ENCODE measurements at places on chromosomes 11 and 22. TPM values are rescaled to one million over a fixed set of nuclear protein-coding genes. Genes with fewer than 3 reads are reported as not detected.

Gene HEPN1
- not detected for total RNA-seq

Gene METTL15
- total RNA-seq = 16.3 TPM

Gene MS4A18
- not detected for total RNA-seq

Gene NCAPH2
- 47.0 TPM for total RNA-seq

Gene CECR2
- 0.63 TPM for total RNA-seq

DNA sequence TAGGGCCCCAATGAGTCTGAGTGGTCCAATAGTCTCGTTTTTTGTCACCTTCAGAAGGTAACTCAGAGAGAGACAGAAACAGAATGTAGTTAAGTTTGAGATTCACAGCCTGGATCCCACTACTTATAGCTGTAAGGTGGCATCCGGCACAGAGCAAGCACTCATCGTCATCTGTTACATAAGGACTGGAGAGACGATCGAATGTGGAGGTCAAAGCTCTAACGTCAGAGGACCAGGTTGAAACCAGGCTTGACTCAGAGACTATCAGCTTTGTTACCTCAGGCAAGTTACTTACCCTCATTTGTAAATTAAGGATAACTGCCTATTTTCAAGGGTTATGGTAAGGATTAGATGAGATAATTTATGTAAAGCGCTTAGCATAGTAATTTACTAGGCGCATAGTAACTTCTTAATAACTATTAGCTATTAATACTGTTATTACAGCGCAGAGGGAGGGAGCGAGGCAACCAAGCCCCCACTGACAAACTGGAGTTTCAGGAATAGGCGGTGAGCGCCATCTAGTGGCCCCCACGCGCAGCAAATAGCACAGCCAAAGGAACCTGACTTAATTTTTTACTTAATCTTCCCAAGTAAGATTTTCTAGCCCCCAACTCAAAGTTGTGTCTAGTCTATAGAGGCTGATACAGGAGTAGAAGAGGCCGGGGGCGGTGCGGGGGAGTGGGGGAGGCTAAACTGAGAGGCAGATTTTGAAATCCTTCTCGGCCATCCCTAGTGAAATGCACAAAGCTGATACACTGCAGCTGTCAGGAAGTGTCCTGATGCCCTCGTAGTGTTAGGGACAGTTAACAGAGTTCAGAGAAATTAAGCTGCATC is 29.0 kb upstream of the API5 start:
- no peak overlapping the region for H3K27ac ChIP-seq
- H3K4me1 ChIP-seq = no peaks in the 10 kb centered on the region
- no peak overlapping the region for H3K4me3 ChIP-seq
- H3K36me3 ChIP-seq = no peaks in the 10 kb centered on the region

DNA sequence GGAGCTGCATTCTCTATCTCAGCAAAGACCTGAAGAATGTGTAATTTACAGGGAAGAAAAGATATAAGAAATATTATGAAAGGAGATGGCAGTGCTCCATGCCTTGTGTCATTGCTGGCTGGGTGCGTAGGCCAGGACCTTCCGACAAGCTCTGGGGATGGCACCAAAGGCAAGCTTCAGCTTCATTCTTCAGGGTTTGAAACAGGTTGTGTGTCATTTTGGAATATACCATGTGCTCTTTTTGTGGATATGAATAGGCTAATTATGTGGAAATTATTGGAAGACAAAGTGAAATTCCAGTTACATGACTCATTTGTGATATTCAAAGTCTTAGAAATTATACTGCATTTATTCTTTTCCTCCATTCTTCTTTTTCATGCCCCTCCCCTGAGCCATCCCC is 5.7 kb upstream of the KIRREL3 start:
- H3K4me1 ChIP-seq = peaks cover 5% of the 10 kb centered on the region
- no peak for DNase-seq
- no peak overlapping the region for H3K27ac ChIP-seq
- no peaks in the 10 kb centered on the region for H3K36me3 ChIP-seq
- no peak overlapping the region for H3K4me3 ChIP-seq

DNA sequence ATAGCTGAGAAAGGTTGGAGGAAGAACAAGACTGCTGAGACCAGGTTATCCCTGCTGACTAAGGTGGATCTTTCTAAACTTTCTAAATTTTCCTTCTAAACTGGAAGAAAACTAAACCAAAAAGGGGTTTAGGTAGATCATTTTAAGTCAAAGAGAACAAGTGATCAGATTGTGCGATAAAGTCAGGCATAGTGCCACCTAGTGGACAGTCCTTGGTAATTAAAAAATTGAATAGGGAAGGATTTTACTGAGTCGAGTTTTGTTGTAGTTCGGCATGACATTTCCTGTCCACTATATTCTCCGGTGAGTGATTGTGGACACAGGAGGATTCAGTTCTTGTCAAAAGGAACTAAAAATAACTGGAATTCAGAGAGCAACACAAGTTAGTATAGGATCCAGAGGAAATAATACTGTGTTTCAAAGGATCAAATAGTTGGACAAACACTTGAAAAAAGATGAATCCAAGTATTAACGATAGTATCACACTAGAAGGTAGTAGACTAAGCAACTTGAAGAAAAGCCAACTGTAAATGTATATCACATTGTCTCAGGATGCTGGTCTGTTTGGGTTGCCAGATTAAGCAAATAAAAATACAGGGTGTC is 1236.4 kb downstream of the FAM181B start:
- H3K36me3 ChIP-seq = no peaks in the 10 kb centered on the region
- no peaks in the 10 kb centered on the region for H3K27me3 ChIP-seq
- H3K4me3 ChIP-seq = no peak overlapping the region
- no peak overlapping the region for H3K27ac ChIP-seq

GRCh38 chr11:1803246-1803645 is 31.5 kb upstream of the SYT8 start:
- no peak overlapping the region for H3K27ac ChIP-seq
- H3K4me3 ChIP-seq = no peak overlapping the region
- no peak for DNase-seq

DNA sequence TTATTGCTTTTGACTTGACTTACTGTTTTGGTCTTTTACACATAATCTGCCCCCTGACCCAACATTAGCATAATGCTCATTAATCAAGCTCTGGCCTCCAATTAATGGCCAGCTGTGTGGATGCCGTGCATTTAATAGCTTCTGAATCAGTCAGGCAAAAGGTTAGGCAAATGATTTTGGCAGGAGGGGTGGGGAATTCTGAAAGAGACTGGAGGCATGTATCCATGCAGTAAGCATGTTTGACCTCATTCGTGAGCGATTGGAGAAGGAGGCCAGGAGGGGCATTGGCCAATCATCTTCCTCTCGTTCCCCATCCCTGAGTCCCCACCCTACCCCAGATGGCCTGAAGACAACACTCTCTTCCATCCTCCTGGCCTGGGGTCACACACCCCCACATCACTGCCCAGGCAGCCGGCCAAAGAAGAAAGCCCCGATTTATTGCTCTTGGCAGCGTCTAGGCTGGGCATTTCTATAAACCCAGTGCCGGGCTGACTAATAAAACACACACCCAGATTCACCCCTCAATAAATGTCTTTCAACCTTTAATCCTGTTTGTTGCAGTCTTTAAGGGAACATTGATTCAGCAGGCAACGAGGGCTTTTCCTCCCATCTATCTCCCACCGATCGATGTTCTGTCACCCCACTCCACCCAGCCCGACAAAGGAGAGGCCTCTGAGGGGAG is 150.0 kb downstream of the OPCML start:
- H3K27ac ChIP-seq = no peak overlapping the region
- no peak for DNase-seq
- H3K36me3 ChIP-seq = no peaks in the 10 kb centered on the region
- no peaks in the 10 kb centered on the region for H3K27me3 ChIP-seq

DNA sequence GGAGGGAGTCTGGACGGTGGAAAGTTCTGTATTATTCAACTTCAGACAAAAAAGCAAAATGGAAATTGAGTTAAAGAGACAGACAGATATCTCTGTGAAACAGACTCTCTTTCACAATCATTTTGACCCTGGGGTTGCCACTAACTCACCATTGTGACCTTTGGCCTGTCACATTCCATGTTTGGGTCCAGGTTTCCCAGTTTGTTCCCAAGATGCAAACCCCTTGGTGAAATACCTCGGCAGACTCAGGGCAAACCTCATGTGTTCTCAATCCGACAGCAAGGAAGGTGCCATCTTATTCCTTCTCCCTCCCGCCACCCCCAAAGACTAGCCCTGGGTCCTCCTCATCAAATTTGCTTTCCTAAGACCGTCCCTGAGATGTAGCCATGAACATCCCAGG is 41.8 kb downstream of the GALNT18 start:
- H3K4me3 ChIP-seq = no peak overlapping the region
- peak; percentile 19 for DNase-seq
- no peaks in the 10 kb centered on the region for H3K27me3 ChIP-seq
- H3K36me3 ChIP-seq = no peaks in the 10 kb centered on the region
- no peak overlapping the region for H3K27ac ChIP-seq
- H3K4me1 ChIP-seq = peaks cover 52% of the 10 kb centered on the region

DNA sequence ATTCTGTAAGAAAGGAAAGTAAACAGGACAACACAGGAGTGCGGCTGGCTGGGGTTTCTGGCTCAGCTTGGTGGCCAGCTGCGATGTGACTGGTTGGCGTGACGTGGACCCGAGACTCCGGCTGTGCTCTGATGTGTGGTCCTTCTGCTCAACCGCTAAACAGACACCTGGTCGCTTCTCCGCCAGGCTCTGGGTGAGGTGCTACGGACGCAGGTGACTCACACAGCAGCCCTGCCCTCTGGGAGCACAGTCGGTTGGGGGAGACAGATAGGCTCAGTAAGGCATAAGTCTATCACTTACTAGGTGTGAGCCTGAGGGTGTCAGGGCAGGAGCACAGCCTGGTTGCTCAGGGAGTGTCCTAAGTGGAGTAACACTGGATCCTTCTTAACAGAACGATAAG is 8.2 kb downstream of the RTL6 start:
- H3K4me1 ChIP-seq = peaks cover 5% of the 10 kb centered on the region
- no peak overlapping the region for H3K4me3 ChIP-seq
- H3K36me3 ChIP-seq = peaks cover 10% of the 10 kb centered on the region
- no peak for DNase-seq

GRCh38 chr11:15551901-15552851 is 437.5 kb downstream of the INSC start:
- no peak overlapping the region for H3K27ac ChIP-seq
- no peaks in the 10 kb centered on the region for H3K36me3 ChIP-seq
- no peak for DNase-seq
- H3K27me3 ChIP-seq = peaks cover 24% of the 10 kb centered on the region

- no peak overlapping the region for H3K4me3 ChIP-seq
- DNase-seq = no peak
- peaks cover 53% of the 10 kb centered on the region for H3K27me3 ChIP-seq
- peaks cover 2% of the 10 kb centered on the region for H3K4me1 ChIP-seq
Measured at GRCh38 chr22:39661842-39662685, 91.5 kb downstream of the CACNA1I start.

GRCh38 chr11:107591378-107592230 is 657 bp downstream of the ELMOD1 start:
- no peak for DNase-seq
- no peak overlapping the region for H3K27ac ChIP-seq
- peaks cover 92% of the 10 kb centered on the region for H3K27me3 ChIP-seq

DNA sequence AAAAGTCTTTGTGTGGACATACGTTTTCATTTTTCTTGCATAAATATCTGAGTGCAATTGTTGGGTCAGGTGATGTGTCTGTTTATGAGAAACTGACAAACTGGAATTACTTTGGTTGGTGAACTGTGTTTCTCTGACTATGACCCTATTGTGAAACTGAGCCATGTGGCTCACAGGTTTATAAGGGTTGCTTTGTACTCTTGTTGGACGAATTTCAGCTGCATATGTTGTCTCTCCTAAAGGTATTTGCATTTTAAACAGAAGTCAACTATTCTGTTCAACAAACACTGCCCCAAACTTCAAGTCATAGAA is 34.4 kb upstream of the RASD2 start:
- H3K4me1 ChIP-seq = no peaks in the 10 kb centered on the region
- DNase-seq = no peak
- no peaks in the 10 kb centered on the region for H3K36me3 ChIP-seq
- no peak overlapping the region for H3K4me3 ChIP-seq

DNA sequence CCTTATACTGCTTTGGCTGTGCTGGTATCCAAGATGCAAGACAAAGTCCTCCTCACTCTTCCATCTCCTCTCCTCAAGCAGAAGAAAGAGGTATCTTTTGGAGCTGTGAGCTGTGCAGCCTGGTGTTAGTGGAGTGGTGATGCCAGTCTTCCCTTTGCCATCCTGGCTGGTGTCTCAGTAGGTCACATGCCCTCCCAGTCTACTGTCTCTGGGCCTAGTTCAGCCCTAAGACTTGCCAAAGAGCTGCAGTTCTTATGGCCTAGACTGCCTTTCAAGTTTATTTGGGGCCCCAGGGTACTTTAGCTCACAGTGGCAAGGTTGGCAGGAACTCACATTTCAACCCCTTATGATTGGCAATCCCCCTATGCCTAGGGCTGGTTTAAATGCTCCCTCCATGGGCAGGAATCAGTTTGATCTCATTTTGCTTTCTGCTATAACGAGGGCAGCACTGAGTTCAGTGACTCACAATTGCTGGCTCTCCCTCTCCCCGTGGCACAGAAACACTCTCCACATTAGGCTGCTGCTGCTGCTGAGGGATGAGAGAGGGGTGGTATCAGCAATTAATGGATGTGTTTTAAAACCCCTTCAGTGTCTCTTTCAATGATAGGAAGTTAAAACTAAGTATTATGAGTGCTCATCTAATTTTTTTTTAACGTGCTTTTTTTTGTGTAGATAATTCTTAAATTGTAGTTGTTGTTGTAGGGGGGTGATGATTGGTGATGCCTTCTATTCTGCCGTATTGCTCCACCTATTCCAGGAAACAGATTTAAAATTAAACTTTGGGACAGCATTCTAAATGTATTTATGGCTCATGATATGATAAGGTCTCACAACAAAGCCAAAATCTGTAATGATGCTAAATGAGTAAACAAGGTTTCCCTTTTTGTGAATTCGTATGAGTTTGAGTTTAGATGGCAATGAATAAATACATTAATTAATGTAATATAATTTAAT is 1295.0 kb downstream of the JRKL start:
- H3K27ac ChIP-seq = no peak overlapping the region
- H3K4me1 ChIP-seq = no peaks in the 10 kb centered on the region
- H3K27me3 ChIP-seq = peaks cover 40% of the 10 kb centered on the region
- no peak overlapping the region for H3K4me3 ChIP-seq
- H3K36me3 ChIP-seq = no peaks in the 10 kb centered on the region
- DNase-seq = no peak

DNA sequence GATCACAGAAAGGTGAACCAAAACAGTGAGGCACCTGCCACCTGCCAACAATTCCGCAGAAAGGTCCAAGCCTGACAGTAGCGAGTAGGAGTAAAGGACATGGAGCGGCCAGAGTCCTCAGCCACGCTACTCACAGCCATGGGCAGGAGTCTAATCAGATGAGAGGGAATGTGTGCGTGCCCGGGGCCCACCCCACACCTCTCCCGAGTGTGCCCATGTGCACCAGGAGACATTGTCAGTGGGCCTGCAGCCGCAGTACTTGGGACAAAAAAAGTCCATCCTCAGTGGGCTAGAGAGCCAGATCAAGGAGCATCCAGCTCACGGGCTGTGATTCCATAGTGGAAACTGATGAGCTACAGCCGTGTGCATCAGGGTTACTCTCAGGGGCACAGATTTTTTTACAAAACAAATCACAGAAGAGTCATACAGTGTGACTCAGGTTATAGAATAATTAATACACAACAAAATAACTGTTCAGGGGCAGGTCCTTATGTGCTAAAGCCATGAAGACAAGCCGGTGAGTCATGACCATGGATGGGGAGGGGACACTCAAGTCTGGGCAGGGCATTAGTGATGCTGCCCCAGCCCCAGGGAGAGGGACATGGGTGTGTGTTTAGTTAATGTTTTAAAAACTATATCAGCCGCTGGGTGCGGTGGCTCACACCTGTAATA is 12.0 kb downstream of the SART1 start:
- no peaks in the 10 kb centered on the region for H3K27me3 ChIP-seq
- no peak for DNase-seq
- no peak overlapping the region for H3K4me3 ChIP-seq
- no peak overlapping the region for H3K27ac ChIP-seq
